Stimulated activated naive CD4-positive, alpha-beta T cell treated with Interleukin-2 at 50 U/mL for 16 hours (primary cell): ENCODE measurements at places on chromosomes 4 and X.
A peak's percentile ranks its signal among the peaks of the same experiment; 100 is the strongest.

GRCh38 chr4:32858971-32859370 lies 2138.8 kb downstream of the PCDH7 start:
- DNase-seq: no peak

- DNase-seq: no peak
Observed at GRCh38 chr4:6529021-6529420, 46.0 kb upstream of the MAN2B2 start.

- DNase-seq: no peak
Observed at GRCh38 chr4:1410491-1411325, 4.5 kb upstream of the NKX1-1 start.

GRCh38 chr4:22299678-22300077 lies 216.2 kb downstream of the ADGRA3 start:
- no peak for DNase-seq

- no peak for DNase-seq
Observed at GRCh38 chrX:72269671-72270251, 7.3 kb downstream of the RPS4X start.

DNA sequence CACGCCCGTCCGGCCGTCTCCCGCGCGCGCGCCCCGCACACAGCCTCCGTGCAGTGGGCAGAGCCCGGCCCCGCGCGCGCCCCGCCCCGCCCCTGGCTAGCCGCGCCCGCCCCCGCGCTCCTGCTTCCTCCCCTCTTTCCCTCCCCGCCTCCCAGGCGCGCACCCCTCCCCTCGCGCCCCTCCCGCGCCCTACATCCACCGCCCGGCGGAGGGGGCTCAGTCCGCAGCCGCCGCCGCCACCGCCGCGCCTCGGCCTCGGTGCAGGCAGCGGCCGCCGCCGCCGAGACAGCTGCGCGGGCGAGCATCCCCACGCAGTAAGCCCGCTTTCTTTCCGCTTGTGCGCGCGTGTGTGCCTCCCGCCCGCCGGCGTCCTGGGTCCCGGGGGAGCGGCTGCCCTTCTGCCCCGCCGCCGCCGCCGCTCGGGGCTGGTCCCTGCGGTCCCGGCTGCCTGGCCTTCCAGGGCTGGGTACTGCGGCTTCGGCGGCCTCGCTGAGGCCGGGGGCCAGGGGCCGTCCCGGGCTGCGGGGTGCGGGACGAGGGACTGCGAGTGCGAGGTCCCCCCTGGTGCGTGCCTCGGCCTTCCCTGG lies at the start of gene FHL1:
TSS of gene FHL1 (plus strand) at position 219 of the 587 bp plus-strand sequence.
- peak; percentile 47 for DNase-seq

GRCh38 chr4:159606835-159607234 lies 504.0 kb downstream of the RAPGEF2 start:
- DNase-seq: no peak

DNA sequence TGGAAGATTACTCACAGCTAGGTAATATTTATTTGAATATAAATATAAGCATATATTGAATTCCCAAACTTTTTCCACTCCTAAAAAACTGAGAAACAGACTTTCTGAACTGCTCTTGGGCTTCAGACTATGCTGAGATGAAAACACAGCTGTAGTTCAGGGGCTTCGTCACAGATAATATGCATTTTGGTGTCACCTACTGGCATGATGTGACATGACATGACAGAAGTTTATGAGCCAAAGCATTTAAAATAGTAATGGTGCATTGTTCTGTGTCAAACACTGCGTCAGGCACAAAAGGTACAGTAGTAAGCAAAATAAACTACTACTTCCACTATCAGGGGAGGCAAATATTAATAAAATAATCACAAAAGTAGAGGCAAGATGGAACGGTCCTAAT lies 171.3 kb downstream of the BTC start:
- DNase-seq: no peak

DNA sequence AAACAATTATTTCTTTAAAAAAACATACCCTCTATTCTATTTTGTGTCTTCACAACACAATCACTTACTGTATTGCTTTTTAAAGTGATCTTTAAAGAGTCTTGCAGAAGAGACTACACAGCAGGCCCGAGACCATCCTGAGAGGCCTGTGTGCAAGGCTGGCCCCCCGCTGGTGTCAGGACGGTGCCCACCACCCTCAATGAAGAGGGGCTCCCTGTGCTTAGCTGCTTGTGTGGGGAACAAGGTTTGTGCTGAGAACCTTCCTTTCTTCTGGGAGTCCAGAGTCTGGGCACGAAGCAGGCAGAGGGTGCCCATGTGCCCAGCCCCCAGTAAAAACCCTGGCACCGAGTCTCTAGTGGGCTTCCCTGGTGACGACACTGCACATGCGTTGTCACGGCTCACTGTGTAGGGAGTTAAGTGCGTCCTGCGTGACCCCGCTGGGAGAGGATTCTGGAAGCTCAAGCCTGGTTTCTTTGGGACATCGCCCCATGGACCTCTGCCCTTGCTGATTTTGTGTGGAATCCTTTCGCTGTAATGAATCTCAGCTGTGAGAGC lies 22.0 kb downstream of the RGS12 start:
- DNase-seq: no peak

- DNase-seq: no peak
Observed at GRCh38 chr4:167234316-167234881, at the start of gene SPOCK3. SPOCK3 (minus strand) TSS chr4:167234494.

GRCh38 chr4:65789805-65790204 lies 119.5 kb upstream of the EPHA5 start:
- no peak for DNase-seq

GRCh38 chr4:45638641-45639040 lies 485.2 kb downstream of the GABRG1 start:
- DNase-seq: no peak

DNA sequence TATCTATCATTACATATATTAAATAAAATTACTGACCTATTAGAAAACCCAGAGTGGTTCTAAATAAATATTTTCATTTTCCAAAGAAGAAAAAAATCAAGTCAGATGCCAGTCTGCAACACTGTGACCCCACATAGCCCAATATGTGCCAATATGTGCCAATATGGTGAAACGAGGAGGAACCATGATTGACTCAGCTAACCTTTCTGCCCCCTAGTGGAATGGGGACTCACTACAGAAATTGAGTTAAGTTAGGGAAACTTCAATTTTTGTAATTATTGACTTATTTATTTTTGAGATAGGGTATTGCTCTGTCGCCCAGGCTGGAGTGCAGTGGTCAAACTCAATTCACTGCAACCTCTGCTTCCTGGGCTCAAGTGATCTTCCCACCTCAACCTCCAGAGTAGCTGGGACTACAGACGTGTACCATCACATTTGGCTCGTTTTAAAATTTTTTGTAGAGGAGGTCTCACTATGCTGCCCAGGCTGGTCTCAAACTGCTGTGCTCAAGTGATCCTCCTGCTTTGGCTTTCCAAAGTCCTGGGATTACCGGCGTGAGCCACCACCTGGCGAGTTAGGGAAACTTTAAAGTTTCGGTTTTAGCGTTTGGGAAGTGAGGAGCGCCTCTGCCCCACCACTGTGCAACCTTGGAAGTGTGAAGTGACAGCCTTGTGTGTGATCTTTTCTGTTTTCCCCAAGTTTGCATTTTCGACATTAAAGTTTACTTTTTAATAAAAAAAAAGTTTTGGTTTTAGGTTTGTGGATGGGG lies 116.8 kb upstream of the SHISA3 start:
- DNase-seq: no peak

GRCh38 chr4:89067417-89067816 lies 10.4 kb upstream of the FAM13A start:
- DNase-seq: no peak

GRCh38 chr4:66562276-66562806 lies 892.1 kb upstream of the EPHA5 start:
- no peak for DNase-seq

DNA sequence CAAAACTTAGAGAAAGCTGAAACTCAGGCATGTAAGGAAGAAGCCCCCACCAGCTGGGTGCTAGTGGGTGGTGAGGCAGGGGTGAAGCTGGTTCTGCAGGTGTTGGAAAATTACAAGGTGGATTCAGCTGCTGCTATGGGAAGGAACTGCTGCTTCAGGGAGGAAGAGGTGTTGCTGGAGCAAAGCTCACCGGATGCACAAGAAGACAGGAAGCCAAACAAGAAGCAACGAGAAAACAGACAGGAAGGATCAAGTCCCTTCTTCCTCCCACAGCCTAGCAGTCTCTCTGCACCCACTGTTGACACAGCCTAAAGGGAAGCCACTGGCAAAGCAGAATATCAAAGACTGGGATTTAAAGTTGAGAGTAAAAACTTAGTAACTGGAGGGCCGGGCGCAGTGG lies 100.2 kb upstream of the JADE1 start:
- no peak for DNase-seq

DNA sequence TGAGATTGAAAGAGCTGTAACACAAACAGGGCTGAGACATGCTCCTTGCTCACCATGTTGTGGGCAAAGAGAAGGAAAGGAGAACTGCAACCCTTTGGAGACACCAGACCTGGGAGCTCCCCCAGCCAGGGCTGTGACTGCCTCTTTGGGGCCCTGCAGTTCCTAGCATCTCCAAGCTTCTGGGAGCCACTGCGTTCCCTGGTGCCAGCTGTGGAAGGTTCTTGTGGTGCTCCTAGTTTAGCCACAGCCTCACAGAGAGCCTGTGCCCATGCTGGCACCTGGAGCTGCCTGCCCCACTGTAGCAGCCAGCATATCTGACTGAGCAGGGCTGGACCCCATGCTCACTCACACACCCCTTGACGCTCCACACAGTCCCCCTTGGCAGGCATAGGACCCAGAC lies 141.7 kb downstream of the PDHA2 start:
- DNase-seq: no peak

DNA sequence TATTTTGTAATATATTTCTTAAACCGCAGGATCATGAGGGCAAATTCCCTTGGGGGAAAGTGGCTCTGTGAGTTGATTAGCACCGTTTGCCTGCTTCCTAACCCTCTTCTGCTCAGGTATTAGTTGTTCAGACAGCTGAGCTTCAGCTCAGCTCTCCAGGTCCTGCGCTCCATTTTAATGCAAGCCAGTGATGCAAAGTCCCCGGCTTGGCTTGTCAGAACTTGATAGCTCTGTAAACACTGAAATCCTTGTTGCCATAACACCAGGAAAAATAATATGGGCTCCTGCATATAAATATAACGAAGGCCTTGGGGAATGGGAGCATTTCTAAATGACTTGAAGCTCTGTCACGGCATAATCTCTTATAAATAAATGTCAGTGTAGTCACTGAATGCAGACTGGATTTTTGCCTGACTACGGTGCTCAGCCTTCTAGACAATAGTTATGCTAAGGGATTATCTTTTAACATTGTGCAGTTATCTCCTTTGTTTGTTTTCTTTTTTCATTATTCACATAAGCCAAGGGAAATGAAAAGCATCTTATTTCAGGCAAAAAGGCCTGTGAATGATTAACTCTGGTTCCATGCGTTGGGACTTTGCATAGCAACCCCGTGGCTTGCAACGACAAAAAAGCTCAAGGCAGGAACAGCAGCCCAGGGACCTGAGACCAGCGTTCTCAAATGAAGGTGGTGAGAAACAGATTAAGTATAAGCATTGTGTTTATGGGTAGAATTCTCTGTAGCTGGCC lies 253.2 kb downstream of the SPRY1 start:
- no peak for DNase-seq

DNA sequence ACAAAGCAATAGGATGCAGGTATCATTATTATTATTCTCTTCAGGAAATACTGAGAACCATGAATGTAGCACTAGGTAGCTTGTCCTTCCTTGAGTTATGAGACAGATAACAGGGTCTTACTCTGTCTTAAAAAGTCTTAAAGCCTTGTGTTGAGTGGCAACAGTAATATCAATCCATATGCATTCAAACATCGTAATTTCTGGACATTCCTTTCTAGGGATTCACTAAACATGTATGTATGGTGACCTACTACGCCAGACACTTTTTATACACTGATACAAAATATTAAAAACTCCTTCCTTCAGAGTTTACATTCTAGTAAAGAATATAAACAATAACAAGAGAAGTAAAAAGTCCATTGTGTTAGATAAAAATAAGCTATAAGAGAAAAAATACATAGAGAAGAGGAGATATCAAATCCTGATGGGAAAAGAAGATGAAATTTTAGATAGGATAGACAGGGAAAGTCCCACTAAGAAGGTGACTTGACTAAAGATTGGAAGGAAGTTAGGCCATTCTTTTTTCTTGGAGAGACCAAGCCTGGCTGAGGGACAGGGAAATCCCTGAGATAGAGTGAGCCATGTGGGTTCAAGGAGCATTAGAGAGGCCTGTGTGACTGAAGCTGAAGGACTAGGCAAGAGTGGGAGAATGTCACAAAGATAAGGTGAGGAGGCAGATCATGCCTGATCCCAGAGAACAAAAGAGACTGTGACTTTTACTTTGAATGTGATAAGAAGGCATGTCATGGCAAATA lies 5.0 kb upstream of the DDX60L start:
- DNase-seq: no peak

- no peak for DNase-seq
Observed at GRCh38 chr4:156196722-156197121, 243.1 kb upstream of the CTSO start.

DNA sequence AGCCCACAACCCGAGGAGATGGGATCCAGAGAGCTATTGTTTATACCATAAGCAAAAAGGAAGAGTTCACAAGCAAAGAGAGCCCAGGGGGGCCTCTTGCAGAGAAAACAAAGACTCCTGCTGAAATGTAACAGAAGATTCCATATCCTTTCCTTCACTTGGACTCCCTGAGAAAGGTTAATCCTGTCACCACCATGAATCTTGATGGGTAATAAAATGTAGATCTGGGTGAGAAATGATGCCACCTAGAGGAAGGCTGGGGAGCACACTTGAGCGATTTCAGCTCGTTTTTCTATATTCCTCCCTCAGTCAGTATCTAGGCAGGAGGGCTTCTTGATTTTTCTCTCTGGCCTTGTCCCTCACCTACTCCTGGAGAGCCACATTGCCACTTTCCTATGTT lies 10.2 kb upstream of the KCNE5 start:
- no peak for DNase-seq

GRCh38 chr4:15037923-15038541 lies 35.8 kb downstream of the CPEB2 start:
- DNase-seq: no peak

- DNase-seq: no peak
Observed at GRCh38 chrX:22037911-22038537, 5.9 kb downstream of the PHEX start.

DNA sequence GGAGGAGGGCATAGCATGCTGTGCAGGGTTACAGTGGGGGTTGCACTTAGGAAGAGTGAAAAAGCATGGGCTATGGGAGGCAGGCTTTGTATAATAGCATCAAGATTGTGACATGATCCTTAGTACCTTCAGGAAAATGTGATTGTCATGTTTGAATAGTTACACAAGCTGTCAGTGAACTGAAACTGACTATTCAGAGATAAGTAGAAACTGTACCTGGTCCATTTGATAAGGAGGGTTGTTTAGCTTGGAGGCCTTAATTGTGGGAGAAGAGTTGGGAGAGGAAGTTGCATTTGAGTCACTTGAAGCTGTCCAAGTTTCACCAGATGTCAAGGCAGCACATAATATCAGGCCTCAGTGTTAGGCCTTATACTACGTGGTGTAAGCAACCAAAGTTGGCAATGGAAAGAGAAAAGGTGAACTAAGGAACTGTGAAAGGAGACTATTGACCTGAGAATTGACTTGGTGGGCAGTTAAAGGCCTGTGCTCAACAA lies 85.0 kb downstream of the TEX13C start:
- DNase-seq: no peak
